NCI-H526 (cell line): ENCODE measurements at places on chromosomes 13 and 19.
A peak's percentile ranks its signal among the peaks of the same experiment; 100 is the strongest.

GRCh38 chr13:73687087-73687486 lies 447.1 kb downstream of the KLF12 start:
- DNase-seq: no peak

DNA sequence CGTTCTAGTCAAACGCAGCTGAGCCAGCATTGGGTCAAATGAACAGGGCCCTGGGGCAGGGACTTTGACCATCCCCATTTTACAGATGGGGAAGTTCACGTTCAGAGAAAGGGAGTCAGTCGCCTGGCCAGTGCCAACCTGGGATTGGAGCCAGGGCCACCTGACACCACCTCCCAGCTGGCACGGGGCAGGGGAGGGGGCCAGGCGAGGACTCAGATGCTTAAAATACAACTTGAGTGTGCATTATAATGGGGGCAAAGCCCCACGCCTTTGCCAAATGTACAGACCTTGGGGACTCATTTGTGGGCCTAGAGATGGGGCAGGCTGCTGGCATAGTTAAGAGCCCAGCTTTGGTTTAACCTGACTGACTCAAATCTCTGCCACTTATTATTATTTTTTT lies 14.6 kb downstream of the PRR12 start:
- no peak for DNase-seq

- peak; percentile 58 for DNase-seq
These were observed 202.4 kb downstream of the RFC3 start for GRCh38 chr13:34020388-34020787.

- no peak for DNase-seq
These were observed 104.0 kb upstream of the GPR12 start for GRCh38 chr13:26864576-26864975.

DNA sequence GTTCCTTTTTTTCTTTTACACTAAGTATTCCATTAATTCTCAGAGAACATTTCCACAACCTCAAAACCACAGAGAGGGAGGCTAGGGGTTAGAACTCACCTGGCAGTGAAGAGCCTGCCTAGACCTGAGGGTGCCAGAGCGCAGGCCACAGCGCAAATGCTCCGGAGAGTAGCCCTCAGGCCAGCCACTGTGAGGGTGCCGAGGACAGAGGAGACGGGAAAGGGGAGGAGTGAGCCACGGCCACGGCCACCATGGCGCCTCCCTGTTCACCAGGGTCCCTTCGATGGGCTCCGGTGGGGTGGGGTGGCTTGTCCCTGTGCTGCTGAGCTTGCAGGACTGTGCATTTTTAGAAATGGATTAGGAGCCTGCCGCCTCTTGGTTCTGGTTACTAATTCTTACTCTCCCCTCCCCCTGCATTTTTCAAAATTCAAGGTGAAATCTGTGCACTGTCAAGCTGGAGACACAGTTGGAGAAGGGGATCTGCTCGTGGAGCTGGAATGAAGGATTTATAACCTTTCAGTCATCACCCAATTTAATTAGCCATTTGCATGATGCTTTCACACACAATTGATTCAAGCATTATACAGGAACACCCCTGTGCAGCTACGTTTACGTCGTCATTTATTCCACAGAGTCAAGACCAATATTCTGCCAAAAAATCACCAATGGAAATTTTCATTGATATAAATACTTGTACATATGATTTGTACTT lies 58.8 kb downstream of the GGACT start:
- no peak for DNase-seq

DNA sequence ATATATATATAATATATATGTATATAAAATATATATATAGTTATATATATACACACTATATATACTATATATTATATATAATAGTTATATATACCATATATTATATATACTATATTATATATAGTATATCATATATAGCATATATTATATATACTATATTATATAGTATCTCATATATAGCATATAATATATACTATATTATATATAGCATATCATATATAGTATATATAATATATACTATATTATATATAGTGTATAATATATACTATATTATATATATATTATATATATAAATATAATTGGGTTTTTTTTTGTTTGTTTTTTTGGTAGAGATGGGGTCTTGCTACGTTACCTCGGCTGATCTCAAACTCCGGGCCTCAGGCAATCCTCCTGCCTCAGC lies 11.6 kb upstream of the HNRNPL start:
- DNase-seq: no peak

GRCh38 chr19:28607066-28607583 lies 605.8 kb downstream of the UQCRFS1 start:
- DNase-seq: no peak

- no peak for DNase-seq
These were observed 67.7 kb downstream of the EPSTI1 start for GRCh38 chr13:42924344-42924743.

- DNase-seq: no peak
These were observed 13.8 kb downstream of the CEACAM1 start for GRCh38 chr19:42514449-42514848.

GRCh38 chr13:100674572-100674871 lies at the start of gene TMTC4:
TSS of gene TMTC4 (minus strand) at chr13:100674795. CDS start at chr13:100670362, 4,433 bp downstream.
- DNase-seq: no peak

- no peak for DNase-seq
These were observed 163.7 kb downstream of the URI1 start for GRCh38 chr19:30105727-30106126.

DNA sequence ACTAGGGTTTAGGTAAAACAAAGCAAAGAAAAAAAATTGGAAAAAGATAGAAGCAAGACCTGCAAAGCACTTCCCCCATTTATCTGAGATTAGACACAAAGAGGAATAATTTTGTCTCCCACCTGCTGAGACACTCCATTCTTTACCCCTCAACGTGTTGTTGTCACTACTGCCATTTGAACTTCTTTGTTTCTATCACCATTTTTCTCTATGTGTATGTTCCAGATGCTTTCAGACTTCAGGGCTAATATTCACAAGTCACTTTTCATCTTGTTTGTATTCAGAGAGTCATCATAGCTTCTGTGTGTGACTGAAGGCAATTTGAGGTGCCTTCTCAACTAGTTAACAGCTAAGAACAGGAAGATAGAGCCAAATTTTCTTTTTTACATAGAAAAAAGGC lies 512.5 kb downstream of the TBC1D4 start:
- no peak for DNase-seq

GRCh38 chr13:77994166-77994565 lies 75.5 kb upstream of the EDNRB start:
- DNase-seq: no peak

GRCh38 chr19:35208121-35208520 lies 20.4 kb downstream of the FAM187B start:
- DNase-seq: no peak

GRCh38 chr13:109036078-109036780 lies 406.8 kb downstream of the MYO16 start:
- DNase-seq: no peak

DNA sequence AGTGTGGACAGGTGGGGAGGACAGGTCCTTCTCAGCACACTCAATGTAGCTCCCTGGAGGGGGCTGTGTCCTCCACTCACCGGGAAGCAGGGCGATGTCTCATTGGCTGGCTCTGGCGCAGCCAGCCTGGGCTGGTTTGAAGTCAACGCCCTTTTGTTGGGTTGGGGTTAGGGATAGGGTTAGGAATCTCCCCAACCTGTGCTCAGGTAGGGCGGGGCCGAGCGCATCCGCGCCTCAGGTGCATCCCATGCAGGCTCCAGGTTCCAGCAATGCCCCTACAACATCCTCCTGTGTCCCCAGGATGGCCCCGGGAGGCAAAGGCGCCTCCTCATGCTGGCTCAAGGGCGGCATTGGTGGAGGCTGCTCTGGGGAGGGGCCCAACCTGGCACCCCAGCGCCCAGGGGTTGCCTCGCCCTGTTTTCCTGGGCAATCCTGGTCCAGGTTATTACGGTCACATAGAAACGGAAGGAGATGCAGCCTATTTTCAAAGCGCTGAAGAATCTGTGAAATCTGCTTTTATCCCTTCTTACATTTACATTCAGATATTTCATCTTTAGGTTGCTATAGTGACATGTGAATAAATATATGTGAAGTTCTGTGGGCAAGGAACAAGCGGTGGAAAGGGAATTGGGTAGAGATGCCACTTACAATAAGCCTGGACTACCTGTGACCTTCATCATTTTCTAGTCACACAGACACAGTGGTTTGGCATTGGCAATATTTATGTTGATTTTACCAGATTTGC lies 74.3 kb downstream of the TM9SF2 start:
- no peak for DNase-seq

- no peak for DNase-seq
These were observed 5.9 kb downstream of the CEACAM19 start for GRCh38 chr19:44677019-44677811.

- DNase-seq: no peak
These were observed at the start of gene ZNF577 for GRCh38 chr19:51887522-51888498. TSS of gene ZNF577 (minus strand) at chr19:51887951. CDS start at chr19:51880382, 7,569 bp downstream.

DNA sequence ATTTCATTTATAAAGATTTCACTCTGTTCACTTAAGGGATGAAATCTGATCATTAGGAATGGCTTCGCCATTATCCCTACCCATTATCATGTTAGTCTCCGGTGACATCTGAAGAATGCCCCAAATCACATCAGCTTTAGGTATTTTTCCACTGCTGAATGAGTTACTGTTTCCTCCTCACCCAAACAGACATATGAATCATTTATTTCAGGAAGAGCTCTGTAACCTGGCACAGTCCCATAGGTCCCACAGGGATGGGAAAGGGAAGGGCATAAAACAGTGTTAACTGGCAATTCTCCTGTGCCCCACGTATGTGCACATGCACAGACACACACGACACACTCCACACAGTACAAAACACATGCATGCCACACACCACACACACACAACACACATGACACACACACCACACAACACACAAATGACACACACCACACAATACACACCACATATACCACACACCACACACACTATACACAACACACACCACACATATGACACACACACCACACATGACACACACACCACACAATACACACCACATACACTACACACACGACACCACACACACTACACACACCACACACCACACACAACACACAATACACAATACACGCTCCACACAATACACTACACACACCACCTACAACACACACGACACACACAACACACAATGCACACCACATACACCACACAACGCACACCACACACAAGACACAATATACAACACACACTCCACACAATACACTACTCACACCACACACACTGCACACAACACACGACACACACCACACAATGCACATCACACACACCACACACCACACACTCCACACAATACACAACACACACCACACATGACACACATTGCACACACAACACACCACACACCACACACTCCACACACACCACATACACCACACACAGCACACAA lies 15.4 kb downstream of the TMEM255B start:
- DNase-seq: no peak

DNA sequence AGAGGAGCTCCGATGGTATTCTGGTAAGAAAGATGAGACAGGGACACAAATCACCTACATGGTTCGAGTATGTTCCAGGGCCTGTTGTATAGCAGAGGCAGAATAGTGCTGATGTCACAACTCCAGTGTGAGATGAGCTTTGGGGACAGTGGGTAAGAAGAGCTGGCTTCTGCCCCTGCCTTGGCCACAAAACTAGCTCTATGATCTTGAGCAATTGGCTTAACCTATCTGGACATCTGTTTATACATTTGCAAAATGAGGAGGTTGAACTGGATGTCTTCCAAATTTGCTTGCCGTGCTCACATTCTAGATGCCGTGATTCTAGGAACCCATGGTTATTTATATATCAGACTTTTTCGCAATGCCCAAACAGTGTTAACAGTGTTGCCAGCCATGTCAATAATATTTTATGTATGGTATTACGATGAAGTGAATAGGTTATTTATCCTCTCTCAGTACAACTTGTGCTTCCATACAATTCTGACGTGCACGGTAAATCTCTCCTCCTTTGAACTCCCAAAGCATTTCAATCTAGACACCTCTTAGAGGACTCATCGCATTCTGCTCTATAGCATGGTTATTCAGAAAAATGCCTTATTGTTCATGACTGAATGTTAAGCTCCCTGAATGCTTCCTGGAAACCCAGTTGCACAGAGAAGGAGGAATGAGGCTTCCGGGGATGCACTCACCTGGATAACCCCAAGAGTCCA lies 316.0 kb downstream of the FOXO1 start:
- DNase-seq: no peak

DNA sequence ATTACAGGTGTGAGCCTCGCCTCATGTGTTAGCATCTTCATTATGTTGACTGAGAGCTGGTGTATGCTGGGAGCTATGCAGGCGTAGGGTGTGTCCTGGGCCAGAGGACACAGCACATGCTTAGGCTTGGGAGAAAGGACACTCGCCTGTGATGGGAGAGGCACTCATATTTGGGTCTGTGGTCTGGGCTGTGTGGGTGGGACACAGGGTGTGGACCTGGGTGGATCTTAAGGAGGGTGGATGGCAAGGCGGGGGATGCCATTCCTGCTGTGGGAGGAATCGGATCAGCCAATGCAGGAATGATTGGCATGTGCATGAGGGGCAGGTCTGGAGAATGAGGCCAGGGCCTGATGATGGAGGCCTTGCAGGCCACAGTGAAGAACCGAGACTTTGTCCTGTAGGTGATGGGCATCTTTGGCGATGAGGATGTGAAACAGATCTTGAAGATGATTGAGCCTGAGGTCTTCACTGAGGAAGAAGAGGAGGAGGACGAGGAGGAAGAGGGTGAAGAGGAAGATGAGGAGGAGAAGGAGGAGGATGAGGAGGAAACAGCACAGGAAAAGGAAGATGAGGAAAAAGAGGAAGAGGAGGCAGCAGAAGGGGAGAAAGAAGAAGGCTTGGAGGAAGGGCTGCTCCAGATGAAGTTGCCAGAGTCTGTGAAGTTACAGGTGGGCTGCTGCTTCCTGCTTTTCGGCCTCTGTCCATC lies 55.4 kb downstream of the RYR1 start:
- no peak for DNase-seq

DNA sequence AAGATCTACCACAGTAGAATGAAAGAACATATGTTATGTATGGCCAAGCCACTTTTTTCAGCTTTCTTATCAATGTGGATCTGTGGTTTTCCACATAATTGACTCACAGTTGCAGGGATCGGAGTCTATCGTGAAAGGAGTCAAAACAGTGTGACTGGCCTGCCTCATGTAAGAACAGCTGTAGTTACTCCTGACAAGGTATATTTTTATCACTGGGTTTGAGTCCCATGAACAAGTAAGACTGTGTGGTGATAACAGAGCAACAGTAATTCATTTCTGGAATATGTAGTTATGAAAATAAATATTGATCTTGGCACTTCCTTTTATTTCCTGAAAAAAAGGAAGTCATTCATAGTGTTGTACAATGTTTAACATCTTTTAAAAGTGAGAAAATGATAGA lies 416.6 kb downstream of the KLF12 start:
- peak; percentile 36 for DNase-seq

DNA sequence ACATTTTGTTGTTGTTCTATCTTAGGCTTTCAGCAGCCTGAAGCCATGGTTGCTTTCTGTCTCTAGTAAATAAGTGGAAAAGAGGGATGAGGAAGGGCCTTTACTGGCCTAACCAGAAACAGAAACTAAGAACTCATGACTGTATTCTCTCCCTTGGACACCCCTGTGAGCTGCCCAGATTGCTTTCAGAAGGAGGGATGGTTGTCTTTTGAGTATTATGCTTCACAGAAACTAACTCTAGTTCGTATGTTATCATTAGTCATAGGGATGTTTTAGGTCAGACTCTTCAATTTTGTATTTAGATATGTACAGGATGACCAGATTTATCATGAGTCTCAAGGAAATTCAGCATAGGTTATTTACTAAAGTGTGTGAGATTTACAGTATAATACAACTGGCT lies 17.5 kb downstream of the BORA start:
- DNase-seq: no peak
